ENCODE measurements at places on chromosomes 3 and 15.

DNA sequence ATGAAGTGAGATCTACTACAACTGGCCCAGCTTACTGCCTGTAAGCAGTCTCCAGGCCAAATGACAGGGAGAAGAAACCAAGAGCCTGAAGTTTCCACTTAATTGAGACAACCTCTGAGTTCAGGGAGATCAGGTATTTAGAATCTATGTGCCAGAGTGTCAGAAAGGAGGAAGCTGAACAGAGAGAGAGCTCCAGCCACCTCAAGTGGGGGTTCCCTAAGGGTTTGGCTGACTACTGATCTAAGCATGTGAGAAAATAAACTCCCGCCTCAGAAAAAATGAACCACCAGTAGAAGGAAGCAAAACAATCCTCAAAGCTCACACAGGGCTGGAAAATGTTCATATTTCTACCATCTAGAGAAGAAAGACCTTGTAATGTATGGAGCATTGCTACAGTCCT is 25.0 kb downstream of the ADAM10 start:
- no peak for DNase-seq

DNA sequence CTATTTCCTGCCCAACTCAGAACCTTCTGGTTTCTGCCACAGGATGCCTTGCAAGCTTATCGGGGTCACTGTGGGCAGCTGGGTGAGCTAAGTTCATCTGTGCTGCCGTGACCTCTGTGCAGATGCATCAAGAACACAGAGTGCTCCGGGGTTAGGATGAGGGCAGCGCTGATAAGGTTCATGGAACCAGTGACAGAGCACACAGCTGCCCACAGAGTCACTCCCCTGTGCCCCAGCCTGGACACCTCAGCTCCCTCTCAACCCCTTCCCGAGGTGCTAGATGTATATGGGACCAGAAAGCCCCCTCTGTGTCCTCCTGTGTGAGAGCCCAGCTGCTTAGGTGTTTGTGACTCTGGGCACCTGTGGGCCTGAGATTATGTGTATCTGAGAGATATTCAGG is 15.8 kb upstream of the ALAS1 start:
- no peak for DNase-seq

DNA sequence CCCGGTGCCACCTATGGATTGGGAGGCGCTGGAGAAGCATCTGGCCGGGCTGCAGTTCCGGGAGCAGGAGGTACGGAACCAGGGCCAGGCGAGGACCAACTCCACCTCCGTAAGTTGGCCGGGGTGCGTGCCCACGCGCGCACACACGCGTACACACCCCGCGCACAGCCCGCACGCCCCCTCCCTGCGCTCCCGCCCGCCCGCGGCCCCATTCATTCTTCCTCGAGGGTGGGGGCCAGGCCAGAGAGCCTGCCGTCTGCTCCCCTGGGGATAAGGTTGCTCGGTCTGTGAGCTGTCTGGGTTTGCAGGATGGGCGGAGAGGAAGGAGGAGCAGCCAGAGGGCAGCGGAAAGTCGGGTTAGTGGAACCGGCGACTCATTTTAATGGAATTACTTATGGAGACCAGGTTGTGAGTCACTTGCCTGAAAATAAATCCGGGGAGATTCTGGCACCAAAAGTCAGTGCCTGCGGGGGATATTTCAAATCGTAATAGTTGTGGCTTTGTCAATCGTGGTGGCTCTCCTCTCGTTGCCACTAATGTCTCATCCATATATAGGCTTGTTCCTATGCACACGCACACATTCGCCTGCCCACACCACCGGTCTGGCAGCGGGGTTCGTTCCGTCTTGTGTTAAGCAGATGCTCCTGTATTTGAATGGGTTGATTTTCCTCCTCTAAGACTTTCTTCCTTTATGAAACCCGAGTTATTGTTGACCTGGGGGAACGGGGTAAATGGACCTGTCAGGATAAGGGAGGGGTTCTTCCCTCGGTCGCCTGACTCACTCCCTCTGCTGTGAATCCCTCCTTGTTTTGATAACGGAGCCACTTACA is 223.4 kb upstream of the IL12A start:
- DNase-seq: no peak

DNA sequence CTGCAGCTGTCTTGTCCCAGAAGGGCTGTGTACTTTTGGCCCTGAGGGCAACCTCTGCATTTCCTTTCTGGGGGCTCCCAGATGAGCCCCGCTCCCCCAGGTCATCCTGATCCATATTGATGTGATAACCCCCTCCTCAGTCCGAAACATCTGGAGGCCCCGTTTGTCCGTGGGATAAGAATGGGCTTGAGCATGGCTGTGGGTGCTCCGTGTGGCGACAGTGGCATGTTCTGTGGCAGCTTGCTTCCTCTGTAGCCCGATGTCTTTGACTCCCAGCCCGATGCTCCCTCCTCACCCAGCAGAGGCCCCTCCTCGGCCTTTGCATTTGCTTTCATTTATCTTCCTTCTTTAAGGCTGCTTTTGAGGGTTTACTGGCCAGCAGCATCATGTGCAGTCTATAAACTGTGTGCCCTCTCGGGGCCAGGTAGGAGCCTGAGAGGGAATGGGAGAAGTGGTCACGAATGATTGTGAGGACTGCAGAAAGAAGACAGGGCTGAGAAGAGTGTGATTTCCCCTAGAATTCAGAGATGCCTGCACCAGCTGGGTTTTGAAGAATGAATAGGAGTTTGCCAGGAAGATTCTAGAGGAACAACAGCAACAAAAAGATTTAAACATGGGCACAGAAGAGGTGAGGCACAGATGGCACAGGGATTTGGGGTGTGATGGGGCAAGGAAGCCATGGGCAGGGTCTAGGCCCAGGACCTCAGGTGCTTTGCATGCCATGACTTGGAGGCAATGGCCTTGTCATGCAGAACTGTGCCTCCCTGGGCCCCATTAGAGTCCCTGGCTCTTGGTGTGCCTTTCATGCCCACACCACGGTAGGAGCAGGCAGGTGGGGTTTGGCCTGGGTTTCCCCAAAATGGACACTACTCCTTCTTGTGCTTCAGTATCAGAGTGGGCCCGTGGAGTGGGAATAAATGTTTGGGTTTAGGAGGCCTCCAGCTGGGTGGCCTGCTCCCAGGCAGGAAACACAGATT is 34.2 kb downstream of the APBA2 start:
- DNase-seq: no peak

GRCh38 chr15:43081283-43081682 is 24.6 kb downstream of the UBR1 start:
- no peak for DNase-seq

- no peak for DNase-seq
Measured at GRCh38 chr3:50226888-50227389, 9.1 kb upstream of the GNAI2 start.

GRCh38 chr15:69407719-69408400 is 6.3 kb upstream of the KIF23 start:
- no peak for DNase-seq

DNA sequence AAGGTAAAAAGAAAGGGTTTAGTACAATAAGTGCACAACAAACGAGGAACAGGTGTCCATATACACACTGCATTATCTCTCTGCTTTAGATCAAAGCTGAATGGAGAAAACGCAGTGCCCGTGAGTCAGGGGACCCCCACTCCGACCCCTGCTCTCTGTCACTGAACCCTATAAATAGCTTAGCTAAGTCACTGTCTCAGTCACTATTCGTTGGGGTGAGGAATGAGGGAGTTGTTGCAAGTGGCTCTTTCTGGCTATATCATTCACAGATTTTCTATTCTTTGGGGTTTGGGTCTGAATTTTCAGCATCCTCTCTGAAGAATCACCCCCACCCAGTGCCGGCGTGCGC is 458 bp upstream of the STAC start:
- DNase-seq: no peak

DNA sequence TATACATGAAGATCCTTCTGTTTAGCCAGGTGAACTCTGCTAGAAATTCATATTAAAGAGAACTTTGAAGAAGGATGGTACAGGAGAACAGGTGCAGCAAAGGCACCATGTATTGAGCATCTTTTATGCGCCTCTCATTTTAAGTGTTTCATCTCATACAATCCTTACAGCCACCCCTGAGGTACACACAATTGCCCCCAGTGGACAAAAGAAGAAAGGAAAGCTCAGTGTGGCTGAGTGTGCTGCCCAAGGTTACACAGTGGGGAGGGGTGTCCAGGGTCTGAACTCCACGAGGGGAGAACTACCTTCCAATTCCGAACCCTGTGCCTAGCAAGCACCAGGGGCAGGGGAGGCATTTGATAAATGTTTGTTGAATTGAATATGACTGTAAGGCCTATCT is 98.6 kb downstream of the MECOM start:
- DNase-seq: no peak

DNA sequence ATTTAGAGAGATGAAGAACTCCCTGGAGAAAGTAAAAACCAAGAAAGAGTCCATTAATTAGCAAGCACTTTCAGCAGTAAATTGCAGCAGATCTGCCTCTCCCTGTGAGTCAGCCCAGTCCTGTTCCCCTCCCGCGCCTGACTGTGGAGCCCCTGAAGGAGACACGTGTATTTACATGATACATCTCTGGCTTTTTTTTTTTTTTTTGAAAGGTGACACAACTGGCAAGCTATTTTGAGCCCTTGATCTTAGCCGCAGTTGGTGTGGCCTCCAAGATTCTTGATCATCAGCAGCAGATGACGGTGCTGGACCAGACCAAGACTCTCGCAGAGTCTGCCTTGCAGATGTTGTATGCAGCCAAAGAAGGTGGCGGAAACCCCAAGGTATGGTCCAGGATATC is 271.8 kb upstream of the TPM1 start:
- DNase-seq: no peak

DNA sequence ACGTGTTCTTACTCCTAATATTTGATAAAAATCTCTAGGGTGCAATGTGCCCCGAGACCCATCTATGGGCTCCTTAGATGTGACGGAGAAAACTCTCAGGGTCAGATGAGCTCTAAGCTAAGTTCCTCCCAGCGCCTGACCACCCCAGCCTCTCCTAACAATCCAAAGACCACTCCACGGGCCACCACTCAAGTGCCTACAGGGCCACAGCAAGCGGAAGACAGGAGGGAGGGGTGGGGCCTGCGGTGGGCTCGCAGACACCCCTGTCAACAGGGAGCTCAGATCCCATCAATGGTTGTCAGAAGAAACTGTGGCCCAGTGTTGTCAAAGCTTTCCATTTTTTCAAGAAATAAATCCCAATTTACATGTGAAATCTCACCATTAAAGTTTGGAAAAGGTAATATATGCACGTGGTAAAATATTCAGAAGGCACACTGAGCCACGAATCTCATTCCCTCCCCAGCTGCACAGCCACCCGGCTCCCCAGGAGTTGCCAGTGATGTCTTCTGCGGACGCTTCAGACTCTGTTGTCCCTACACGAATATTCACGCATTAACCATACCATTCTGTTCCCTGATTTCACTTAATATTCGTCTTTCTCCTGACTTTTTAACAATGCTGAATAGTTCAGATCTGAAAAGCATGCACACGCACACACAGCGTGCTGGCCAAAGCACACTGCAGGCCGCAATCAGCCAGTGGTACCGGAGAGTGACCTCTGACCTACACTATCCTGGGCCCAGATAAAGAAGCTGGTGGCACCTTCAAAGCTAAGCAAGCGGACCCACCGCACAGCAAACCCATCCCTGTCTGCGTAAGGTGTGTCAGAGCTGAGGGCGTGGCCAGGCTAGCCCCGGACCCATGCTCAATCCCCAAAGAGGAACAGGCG is 19.1 kb downstream of the TNK2 start:
- no peak for DNase-seq

DNA sequence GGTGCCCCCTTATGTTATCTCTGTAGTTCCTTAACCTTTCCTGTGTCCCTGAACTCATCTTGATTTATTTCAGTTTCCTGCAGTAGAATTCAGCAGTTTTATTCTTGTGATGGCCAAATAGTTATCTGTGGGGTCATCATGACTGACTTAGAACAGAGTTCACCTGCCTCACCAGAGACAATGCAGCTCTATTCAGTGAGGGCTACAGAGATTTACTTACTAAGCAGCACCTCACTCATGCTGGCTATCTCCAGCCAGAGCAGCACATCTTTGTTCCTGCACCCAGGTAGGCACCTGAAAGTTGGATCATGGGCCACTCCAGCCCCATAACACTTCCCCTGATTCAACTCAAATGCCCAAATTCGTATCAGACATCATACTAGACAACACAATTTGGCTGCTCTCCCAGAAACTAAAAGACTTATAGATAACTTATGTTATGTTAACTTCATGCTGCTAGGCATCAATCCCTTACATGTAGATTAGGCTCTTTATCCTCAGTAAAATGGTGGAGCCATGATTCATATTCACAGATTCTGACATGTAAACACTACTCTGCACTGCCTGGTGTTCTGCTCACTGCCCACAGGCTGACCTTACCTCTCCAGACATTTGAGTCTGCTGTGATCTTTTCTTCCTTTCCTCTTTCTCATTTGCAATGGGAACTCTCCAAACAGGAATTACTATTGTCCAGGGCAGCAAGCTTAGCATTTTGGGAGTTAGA is 9.3 kb upstream of the GOLGB1 start:
- DNase-seq: no peak

GRCh38 chr3:129120254-129121004 is 1.2 kb downstream of the RAB43 start:
- no peak for DNase-seq

GRCh38 chr3:169811631-169812331 is 889 bp upstream of the LRRIQ4 start:
- DNase-seq: peak; percentile 34

- no peak for DNase-seq
Measured at GRCh38 chr3:106014518-106014917, 145.7 kb upstream of the CBLB start.

DNA sequence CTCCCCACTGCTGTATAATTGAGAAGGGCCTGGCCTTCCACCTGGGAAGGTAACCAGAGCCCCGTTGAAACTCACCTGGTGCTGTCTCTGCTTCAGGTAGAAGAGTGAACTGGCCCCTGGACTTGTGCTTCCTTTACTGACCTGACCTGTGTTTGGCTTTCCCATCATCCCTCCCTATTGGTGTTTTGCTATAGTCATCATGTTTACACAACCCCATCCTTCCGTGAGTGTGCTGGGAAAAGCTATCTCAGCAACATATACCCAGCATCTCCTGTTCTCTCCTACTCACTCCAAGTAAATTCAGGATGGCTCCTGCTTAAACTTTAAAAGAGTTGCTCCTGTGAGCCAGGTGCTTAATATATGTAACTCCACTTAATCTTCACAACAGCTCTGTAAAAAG is 77.2 kb upstream of the TSC22D2 start:
- no peak for DNase-seq

DNA sequence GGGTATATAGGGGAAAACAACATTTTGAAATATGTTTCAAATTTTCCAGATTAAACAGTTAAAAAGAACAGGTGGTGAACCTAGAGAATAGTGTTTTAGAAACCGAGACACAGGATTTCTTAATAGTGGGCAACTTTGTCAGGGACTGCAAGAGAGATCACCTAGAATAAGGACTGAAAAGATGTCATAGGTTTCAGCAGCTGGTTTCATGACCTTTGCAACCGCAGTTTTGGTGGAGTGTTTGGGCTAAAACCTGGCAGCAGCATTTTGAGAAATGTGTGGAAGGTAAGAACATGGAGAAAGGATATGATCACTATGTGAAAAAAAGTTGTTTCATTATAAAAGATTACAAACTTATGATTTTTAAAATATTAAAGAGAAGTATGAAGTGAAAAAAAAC is 34.9 kb downstream of the PRKCI start:
- no peak for DNase-seq

DNA sequence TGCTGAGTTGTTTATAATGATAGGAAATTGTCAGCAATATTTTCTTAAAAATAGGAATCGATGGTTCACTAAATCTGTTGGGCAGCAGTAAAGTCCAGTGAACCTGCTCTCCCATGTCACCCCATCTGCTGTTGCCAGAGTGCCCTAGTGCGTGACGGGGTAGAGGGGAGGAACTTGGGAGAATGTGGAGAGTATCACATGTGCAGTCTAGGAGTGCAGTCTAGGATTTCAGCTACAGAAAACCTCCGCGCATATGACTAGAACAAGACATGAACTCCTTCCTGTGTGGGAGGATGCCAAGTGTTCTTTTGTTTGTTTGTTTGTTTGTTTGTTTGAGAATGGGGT is 74.6 kb upstream of the ACAD9 start:
- peak; percentile 35 for DNase-seq
